ENCODE measurements at places on chromosomes 7 and 10. TPM values are rescaled to one million over a fixed set of nuclear protein-coding genes. Genes with fewer than 3 reads are reported as not detected.

SPDYE5 gene
- total RNA-seq = not detected

ASAH2 gene
- 0.71 TPM for total RNA-seq

ASL gene
- total RNA-seq = 58.5 TPM

TEX47 gene
- total RNA-seq = not detected

HTR7 gene
- 0.18 TPM for total RNA-seq
